Chondrocyte (in vitro differentiated cells): ENCODE measurements at places on chromosomes 1 and 21. TPM values are rescaled to one million over a fixed set of nuclear protein-coding genes. Genes with fewer than 3 reads are reported as not detected.

DNA sequence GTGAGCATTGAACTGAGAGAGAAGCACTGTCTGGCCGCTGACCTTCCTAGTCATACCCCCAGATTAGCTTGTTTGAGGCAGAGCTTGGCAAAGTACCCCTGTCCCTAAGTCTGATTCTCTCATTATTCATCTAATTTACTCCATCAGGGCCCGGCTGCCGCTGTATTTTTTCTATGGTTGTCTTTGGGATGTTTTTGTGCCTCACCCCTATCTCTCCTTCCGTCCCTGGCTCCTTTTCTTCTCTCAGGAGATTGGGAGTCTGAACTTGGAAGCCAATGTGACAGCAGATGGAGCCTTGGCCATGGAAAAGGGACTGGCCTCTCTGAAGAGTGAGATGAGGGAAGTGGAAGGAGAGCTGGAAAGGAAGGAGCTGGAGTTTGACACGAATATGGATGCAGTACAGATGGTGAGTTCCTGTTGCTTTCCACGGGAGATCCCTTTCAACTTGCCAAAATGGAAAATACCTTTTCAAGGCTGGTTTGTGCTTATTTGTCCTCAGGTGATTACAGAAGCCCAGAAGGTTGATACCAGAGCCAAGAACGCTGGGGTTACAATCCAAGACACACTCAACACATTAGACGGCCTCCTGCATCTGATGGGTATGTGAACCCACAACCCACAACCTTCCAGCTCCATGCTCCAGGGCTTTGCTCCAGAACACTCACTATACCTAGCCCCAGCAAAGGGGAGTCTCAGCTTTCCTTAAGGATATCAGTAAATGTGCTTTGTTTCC, 53.9 kb downstream of the LAMC2 start:
- no peak for DNase-seq

DNA sequence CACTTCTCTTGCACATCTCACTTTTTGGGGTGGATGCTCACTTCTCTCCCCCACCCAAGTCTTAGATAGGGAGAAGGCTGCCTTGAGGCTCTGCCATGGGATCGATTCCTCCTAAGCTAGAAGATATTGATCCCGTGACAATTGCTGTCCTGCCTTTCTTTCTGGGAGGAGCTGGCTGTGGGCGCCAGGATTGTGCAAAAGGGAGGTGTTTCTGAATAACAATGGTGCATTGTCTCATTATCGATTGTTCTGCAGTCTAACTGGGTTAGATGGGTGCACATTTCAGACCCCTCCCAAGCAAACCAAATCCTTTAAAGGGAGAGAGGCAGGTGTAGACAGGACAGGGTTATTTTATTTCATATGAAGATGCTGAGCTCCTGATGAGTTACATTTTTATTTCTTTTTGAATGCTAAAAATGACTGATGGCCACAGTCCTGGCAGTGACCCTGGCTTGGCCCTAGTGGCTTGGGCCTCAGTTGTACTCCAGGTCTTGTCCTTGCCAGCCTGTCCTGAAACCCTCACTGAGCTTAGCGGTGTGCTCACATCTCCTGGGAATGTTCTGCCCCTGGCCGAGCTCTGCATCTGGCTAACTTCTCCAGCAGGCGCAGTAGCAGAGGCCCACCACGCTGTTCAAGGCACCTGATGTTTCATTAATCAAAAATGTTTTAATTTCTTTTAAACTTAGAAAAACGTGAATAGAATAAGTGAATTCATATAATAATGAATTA, 99.0 kb upstream of the KAZN start:
- DNase-seq, result no peak

Gene GSTM1
- 8.9 to 17.8 TPM (median 17.8 TPM) in 3 replicates for total RNA-seq

Gene TMEM269
- 0.20 to 0.70 TPM (median 0.23 TPM) in 3 replicates for total RNA-seq

Gene CATSPERE
- 1.5 to 2.3 TPM (median 2.3 TPM) in 3 replicates for total RNA-seq
